ENCODE measurements at places on chromosomes 5 and 9.

- no peak for DNase-seq
Observed at GRCh38 chr5:132411304-132412013, 41.9 kb downstream of the SLC22A5 start.

DNA sequence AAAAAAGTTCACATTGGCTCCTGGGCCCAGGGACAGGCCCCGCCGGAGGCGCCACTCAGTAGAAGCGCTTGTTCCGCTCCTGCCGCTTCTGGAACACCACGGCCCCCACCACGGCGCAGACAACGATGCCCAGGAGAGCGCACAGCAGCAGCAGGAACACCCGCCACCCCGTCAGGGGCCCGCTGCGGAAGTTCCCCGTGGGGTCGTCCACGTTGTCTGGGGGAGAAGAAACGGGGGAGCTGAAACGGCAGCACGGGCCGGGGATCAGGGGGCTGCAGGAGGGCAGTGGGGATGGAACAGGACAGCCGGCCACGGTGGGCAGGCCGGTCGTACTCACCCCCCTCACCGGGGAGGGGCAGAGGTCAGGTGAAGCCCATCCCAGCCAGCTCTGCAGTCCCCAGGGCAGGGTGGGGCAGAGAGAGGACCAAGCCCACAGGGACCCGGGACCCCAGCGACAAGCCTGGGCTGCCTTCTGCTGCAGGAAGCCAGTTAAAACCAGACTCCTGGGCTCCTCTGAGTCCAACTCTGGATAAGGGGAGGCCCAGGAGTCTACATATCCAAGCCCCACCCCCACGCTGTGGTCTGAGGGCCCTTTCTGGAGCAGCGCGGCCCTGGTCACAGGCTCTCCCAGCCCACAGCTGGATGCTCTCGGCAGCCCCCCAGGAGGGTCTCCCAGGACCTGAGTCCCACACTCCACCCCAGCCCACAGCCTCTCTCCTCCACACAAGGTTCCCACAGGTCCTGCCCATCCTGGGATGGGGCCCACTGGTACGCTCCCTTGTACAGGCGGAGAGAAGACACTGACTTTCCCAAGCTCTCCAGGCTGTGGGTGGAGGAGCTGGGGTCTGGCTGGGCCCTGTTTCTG lies 19.2 kb downstream of the LMAN2 start:
- DNase-seq, result no peak

- no peak for DNase-seq
Observed at GRCh38 chr5:74648835-74649293, 8.3 kb upstream of the ENC1 start.

GRCh38 chr9:128232528-128233428 lies 29.6 kb downstream of the DNM1 start:
- DNase-seq, result no peak

GRCh38 chr5:32604800-32605765 lies 19.7 kb downstream of the SUB1 start:
- DNase-seq, result no peak

DNA sequence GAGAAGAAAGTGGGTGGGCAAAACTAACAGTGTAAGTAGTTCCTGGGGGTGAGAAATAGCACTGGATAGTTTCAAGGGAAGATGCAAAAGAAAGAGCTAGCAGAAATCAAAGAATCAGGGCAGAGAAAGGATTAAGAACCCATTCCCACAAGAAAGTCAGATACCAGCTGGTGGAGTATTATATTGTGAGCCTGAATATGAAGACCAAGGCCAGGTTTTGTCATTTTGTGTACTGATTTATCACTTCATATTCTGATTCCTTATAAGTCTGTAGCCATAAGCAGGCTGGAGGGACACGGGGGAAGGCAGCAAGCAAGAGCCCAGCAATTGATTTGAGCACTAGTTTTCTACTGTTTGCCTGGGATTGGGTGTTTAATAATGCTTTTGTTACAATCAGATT lies 80.2 kb downstream of the FREM1 start:
- DNase-seq, result no peak

DNA sequence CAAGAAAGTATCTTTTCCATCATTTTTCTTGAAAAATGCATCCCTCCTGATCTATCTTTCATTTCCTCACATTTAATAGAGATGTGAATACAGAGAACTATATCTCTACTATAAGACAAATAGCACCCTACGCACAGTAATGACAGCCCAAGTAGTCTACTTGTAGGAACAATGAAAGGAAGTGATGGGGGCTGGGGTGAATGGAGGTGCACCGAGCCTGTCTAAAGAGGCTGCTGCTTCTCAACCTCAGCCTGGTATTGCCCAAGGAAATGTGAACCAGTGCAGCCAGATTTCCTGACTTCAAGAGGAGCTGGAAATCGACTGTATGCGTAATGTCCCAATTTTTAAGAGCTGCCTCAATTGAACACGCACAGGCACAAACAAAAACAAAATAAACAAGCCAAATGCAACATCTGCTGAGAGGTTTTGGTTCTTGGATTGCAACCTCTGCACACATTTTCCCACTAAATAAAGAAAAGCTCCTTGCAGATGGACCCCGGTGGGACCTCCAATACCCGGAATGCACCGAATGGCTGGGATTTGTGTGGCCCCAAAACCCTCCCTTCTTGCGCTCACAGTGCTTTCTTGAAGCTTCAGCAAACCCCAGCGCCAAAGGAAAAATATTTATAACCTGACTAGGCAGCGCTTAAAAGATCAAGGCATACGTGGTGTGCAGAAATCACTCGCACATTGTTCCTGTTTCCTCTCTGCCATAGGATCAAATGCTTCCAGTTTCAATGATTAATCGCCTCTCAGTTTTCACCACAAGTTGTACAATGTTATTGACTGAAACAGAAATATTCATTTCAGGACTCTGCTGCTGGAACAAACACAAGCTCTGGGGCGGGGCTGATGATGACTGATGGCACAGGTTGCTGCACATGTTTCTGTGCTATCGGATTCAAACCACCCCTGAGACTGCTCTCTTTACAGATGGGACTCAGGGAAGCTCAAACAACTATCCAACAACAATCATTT lies 68.3 kb downstream of the KCNIP1 start:
- no peak for DNase-seq

DNA sequence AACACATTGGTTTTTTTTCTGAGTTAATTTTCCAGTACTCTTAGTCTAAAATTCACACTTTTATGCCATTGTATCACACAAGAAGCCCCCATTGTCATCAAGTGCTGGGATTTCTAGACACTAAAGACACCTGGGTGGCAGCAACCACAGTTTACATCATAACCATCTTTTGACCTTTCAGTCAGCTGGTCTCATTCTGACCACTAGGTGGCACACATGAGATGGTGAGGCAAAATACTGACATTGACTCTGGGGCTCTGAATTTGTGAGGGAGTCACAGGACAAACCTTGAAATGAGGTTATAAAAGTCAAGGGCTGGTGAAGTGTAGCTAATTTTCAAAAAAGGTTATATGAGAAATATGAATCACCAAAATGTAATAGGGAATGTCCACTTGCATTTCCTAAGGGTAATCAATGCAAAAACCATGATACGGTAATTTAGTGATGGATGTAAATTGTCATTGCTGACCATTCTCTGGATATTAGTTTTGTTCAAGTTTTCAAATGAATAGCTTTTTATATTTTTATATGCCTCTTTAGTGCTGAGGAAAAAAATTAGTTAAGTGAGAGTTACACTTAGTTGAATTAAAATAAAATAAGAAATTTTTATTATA lies 229.4 kb downstream of the DMAC1 start:
- peak; percentile 7 for DNase-seq

GRCh38 chr5:126449751-126450271 lies 26.6 kb downstream of the GRAMD2B start:
- peak; percentile 34 for DNase-seq

DNA sequence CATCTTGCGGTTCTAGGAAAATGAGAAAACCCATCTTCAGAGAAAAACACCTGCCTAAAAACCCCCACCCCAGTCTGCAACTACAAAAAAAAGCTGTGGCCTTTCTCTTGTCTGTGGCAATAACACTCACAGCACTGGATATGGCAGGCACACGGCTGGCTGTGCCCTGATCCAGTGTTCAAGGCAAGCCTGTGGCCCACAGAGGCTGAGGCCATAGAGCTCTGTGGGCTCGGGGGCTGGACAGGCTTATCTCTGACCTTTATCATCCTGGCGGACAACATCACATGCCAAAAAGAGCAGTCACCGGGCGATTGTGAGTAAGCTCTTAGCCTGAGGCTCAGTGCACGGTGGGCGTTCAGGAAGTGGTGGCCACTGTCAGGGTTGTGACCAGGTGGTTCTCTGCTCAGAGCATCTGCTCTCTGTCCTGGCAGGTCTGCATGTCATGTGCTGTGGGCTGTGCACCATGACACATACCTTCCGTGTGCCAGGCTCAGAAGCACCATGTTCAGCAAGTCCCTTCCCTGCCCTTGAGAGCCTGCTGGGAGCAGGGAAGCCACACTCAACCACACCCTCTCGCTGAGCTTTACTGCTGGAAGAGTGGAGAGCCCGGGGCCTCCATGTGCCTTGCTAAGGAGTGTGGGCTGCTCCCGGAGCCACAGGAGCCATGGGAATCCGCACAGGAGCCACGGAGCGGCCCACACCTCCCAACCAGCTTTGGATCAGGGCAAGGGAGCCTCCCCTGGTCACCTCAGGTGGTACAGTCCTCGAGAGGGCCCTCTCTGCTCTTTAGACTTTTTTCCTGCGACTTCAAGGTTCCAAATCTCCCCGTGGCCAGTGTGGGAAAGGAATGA lies 34.6 kb upstream of the WDR38 start:
- no peak for DNase-seq

DNA sequence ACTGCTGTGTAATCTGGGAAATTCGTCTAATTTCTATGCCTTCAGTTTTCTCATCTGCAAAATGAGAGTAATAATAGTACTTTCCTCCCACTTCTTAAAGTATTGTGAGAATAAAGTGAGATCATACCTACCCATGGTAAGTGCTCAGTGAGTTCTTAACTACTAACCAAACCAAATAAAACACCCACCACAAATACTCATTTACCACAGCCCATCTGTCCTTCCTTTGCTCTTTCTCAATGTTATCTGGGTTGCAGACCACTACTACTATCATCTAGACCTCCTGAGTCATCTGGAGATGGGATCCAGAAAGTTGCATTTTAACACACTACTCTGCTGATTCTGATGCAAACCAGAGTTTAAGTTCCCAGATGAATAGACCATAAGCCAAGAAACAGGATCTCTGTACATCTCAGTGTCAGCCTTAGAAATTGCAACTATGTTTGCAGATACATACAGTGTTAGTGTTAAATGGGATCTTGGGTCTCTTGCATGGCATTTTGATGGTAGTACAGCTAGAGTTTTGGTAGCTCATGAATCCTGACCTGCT lies 105.4 kb upstream of the ATP10B start:
- DNase-seq, result no peak

DNA sequence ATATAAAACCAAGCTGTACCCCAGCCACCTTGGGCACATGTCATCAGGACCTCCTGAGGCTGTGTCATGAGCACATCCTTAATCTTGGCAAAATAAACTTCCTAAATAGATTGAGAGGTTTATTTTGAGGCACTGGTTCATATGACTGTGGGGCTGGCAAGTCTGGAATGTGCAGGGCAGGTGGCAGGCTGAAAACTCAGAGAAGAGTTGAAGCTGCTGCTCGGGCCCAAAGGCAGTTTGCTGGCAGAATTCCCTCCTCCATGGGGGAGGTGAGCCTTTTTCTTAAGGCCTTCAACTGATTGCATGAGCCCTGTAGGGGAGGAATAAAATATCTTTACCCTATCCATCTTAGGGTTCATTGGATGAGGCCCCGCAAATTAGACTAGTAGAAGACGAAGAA lies 72.2 kb upstream of the CDK20 start:
- no peak for DNase-seq

- no peak for DNase-seq
Observed at GRCh38 chr5:75667586-75667985, 49.7 kb downstream of the POC5 start.

DNA sequence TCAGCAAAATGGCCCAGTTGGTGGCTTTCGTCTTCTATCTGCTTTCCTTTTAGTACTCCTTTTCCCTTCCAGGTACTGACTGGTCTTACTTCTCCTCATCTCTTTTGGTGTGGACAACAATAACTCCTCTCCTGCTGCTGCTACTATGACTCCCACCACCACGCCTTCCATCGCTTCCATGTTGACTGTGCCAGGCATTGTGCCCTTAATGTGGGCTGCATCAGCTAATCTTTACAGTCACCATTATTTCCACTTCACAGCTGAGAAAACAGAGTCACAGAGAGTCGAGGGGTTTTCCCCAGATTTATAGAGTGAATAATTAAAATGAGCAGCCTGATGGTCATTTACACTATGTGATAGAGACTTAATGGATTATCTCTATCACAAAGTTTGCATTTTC lies 184.9 kb upstream of the IL12B start:
- DNase-seq, result no peak

DNA sequence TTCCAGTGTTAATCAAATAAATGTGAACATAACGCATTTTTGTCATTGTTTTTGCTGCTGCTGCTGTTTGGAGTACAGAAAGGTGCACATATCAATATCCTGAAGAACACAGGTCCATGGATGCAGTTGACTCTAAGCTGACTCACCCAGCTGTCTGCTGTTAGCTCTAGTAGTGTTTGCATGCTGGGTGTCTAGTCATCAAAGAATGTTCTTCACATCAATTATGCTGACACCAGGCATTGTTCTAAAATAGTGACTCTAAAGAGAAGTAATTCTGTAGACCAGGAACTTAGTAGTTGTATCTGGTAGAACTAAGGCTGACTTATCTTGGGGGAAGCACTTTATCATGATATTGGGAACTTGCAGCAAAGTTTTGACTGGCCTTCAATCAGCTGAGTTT lies 55.7 kb upstream of the DPYSL3 start:
- DNase-seq, result no peak

DNA sequence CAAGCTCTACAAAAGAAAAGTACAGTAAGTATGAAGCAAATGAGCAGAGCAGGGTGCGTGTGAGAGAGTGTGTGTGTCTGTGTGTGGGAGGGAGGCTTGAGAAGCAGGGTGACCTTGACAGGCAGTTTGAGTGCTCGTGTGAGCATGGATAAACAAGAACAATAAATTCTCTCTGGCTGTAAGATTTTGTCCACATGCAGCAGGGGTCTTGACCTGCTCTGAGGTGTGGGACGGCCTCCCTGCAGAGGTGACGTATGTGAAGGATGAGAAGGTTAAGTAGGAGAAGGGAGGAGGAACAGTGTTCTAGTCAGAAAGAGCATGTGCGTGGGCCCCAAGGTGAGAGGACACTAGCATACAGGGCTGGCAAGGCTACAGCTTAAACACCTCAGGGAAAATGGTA lies 49.0 kb downstream of the SPTLC1 start:
- no peak for DNase-seq

- no peak for DNase-seq
Observed at GRCh38 chr5:78533356-78533755, 115.2 kb downstream of the LHFPL2 start.

DNA sequence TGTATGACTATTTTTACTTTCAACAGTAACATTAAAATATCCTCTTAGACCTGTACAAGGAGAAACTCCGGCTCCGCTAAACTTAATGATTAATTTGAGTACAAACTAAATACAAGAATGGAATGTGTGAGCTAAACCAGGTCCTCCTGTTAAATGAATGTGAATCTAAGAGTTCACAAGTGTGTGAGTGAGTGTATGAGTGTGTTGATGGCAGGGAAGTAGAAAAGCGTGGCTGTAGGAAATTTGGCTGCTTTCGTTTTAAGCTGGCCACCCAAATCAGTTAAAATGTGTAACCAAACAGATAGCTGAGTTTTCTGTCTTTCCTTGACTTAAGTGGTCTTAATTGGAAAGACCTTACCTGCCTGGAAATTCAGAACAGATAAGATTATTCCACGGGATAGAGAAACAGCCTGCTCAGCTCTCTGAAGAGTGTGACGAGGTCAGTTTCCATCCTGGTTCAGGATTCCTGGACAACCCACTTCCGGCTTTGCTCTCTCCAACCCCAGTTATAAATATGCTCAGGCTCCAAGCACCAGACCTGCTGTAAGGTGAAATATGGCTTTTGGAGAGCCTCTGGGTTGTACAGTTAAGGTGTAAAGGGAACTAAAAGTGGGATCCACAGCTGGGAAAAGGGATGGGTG lies 908.6 kb upstream of the EDIL3 start:
- DNase-seq, result no peak
